Right forelimb (tissue), 1 donor: ENCODE measurements at places on chromosomes 6 and 20.

DNA sequence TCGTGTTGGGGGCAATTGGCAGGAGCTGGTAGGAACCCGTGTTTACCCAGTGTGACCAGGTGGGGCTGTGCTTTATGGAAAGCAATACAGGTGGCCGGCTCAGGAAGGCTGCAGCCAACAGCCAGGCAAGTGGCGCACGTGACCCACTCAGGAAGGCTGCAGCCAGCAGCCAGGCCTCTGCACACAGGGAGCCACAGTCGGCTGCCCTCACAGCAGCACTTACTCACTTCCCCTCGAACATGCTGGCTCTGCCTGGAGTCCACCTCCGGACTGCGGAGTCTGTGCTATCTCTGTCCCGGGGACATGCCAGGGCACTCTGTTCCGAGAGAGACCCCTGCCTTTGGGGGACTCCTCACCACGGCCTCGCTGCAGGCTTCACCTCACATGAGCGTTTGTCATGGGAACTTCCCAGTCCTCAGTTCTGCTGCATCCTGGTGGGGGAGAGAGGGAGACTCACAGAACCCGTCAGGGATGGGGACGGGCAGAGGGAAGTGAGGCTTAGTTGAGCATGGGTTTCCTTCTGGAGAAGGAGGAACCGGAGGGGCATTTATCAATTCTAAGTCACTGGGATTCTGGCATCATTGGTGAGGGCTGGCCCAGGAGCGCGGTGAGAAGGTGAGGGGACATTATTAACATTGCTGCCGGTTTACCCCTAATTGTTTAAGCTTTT lies 76.8 kb downstream of the TTLL2 start:
- DNase-seq, result no peak

DNA sequence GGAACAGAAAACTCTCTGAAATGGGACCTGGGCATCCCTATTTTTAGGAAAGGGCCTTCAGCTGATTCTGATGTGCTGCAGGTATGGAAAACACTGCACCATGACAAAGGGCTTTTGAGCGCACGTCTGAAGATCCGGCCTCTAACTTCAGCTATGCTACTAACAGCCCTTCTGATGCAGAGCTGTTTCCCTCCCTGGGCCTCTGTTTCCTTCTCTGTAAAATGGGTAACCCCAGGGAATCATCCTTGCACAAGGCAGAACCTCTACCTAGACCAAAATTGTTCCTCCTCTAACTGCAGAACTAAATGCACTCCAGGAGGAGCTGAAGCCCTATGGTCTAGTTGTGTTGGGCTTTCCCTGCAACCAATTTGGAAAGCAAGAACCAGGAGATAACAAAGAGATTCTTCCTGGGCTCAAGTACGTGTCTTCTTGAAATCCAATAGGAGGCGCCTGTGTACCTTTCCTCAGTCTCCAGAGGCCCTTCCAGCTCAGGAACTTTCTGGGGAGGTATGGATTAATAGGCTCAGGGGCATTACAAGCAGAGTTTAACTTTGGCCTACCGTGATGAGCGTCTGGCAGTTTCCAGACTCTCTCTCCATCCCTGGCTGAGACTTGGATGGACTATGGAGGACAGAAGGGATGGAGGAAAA lies 5.9 kb downstream of the GPX5 start:
- no peak for DNase-seq

- DNase-seq, result no peak
Observed at GRCh38 chr6:116405652-116406356, 35.1 kb downstream of the DSE start.

GRCh38 chr6:5034736-5035135 lies 30.9 kb upstream of the RPP40 start:
- DNase-seq, result no peak
